ENCODE measurements at places on chromosomes 6 and 20.

GRCh38 chr20:20358801-20359200 lies 9.1 kb upstream of the INSM1 start:
- no peak for DNase-seq

GRCh38 chr6:12472601-12473038 lies 182.5 kb downstream of the EDN1 start:
- no peak for DNase-seq

GRCh38 chr6:70864401-70864800 lies 92.5 kb downstream of the B3GAT2 start:
- no peak for DNase-seq

- no peak for DNase-seq
These were observed 2.1 kb upstream of the ZNF451 start for GRCh38 chr6:57087916-57088315.

DNA sequence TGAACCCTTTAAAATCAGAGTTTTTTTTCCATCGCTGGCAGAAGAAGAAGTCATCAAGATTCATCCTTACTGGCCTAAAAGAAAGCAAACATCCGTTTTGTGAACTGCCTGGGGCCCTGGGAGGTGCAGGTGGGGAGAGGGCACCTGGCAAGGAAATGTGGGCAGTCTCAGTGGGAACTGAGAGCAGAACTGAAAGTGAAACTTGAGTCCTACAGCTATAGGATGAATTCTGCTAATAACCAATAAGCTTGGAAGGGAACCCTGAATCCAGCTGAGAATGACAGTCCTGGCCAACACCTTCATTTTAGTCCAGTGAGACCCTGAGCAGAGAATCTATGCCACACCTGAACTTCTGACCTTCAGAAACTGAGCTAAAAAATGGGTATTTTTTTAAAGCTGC lies 130.1 kb upstream of the ASCC3 start:
- DNase-seq: no peak

DNA sequence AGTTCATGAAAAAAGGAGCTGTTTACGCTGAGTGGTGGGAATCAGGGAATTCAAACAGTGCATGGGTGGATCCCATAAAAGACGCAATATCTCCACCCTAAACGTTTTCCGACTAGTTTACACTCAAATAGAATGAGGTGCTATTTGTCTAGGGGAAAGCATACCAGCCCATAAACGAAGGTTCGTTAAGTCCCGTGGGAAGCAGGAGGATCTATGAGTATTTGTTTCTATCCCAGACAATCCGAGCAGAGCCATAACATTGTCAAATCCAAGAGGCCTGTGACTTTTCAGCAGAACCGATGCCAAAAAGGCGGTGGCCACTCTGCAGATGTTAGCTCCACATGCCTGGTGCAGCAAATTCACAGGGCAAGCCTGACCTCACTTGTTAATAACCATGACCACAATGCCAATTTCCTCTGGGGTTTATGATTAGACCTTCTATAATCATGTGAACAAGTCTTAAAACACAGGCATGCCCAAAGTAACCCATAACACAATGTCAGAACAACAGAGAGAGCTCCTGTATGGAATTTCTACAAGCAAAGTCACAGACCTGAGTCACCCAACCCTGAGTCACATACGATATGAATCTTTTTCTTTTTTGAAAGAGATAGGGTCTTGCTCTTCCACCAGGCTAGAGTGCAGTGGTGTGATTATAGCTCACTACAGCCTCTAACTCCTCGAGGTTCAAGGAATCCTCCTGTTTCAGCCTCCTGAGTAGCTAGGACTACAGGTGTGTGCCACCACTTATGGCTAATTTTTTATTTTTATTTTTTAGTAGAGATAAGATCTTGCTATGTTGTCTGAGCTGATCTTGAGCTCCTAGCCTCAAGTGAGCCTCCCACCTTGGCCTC lies 123.3 kb downstream of the KIF13A start:
- peak; percentile 69 for DNase-seq

- no peak for DNase-seq
These were observed 733.3 kb downstream of the HACE1 start for GRCh38 chr6:104126315-104127005.

DNA sequence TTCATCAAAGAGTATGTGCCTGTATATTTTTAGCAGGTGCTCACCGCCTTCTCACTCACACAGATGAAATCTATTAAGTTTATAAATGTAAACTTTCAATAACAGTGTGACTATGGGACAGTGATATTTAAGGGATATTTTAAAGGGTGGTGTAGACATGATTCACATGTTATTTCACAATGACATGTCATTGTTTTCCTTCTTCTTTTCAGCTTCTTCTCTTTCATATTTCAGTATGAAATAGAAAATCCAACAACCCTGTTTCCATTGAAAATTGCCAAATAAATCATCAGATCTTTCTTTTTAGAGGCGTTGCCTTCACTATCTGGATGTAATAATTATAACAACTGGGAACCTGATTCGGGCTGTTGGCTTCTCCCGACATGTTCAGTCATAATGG lies 54.8 kb downstream of the PFDN4 start:
- no peak for DNase-seq

GRCh38 chr6:5308066-5308465 lies 46.8 kb downstream of the FARS2 start:
- DNase-seq: no peak
